ENCODE measurements at places on chromosomes 3 and 15. TPM values are rescaled to one million over a fixed set of nuclear protein-coding genes. Genes with fewer than 3 reads are reported as not detected.
A peak's percentile ranks its signal among the peaks of the same experiment; 100 is the strongest.

- H3K27me3 ChIP-seq, result no peaks in the 10 kb centered on the region
- no peaks in the 10 kb centered on the region for H3K4me1 ChIP-seq
- DNase-seq, result no peak
- H3K36me3 ChIP-seq, result no peaks in the 10 kb centered on the region
Measured at GRCh38 chr3:103818398-103818797, 1383.6 kb downstream of the ZPLD1 start.

GRCh38 chr3:4771243-4771642 is 208.0 kb upstream of the BHLHE40 start:
- no peak overlapping the region for H3K4me3 ChIP-seq
- H3K27me3 ChIP-seq, result no peaks in the 10 kb centered on the region
- DNase-seq, result no peak
- peaks cover 12% of the 10 kb centered on the region for H3K4me1 ChIP-seq
- no peaks in the 10 kb centered on the region for H3K36me3 ChIP-seq

GRCh38 chr3:117674321-117674720 is 964.7 kb downstream of the TUSC7 start:
- no peaks in the 10 kb centered on the region for H3K4me1 ChIP-seq
- H3K27me3 ChIP-seq, result no peaks in the 10 kb centered on the region
- no peak overlapping the region for H3K27ac ChIP-seq
- no peaks in the 10 kb centered on the region for H3K36me3 ChIP-seq
- H3K4me3 ChIP-seq, result no peak overlapping the region

KLHL40 gene
- not detected for total RNA-seq

- H3K27me3 ChIP-seq, result peaks cover 72% of the 10 kb centered on the region
- H3K27ac ChIP-seq, result no peak within 1 kb of the TSS
- H3K4me3 ChIP-seq, result no peak within 1 kb of the TSS
- H3K4me1 ChIP-seq, result no peaks in the 10 kb centered on the region
Measured at GRCh38 chr3:172447611-172448579, at the start of gene GHSR. Gene GHSR, minus strand, starts transcription at chr3:172448456. Its CDS starts 43 bp downstream, at chr3:172448413.

SCG5 gene
- 26.1 TPM for total RNA-seq

HYPK gene
- total RNA-seq, result 8.2 TPM

DNA sequence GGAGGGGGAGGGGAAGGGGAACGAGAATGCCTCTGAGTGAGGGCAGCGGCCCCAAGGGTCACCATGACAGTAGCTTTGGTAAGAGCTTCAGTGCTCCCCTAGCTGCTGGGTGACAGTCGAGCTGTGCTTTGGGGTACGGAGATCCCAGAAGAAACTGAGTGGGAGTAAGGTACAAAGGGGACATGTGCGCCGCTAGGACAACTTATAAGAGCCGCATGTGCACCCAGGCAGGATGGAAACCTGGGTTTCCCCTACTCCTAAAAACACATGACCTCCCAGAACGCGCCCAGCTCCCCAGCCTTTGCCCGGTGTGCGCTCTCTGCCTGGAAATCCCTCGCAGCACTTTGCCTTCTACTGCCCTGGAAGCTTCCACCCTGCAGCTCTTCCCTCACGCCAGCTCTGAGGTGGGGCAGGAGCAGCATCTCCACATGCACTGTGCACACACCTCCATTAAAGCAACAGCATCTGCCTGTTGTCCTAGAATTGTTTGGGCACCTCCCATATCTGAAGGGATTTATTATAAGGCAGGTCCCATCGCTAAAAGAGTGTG is 232.2 kb downstream of the ADAMTS17 start:
- no peak overlapping the region for H3K27ac ChIP-seq
- H3K27me3 ChIP-seq, result no peaks in the 10 kb centered on the region
- no peak overlapping the region for H3K4me3 ChIP-seq
- DNase-seq, result no peak
- H3K4me1 ChIP-seq, result peaks cover 11% of the 10 kb centered on the region

TRAT1 gene
- not detected for total RNA-seq

DCUN1D1 gene
- total RNA-seq, result 28.5 TPM

- H3K27me3 ChIP-seq, result no peaks in the 10 kb centered on the region
- no peak overlapping the region for H3K4me3 ChIP-seq
- no peaks in the 10 kb centered on the region for H3K36me3 ChIP-seq
- H3K4me1 ChIP-seq, result peaks cover 34% of the 10 kb centered on the region
Measured at GRCh38 chr3:63946753-63947152, 34.6 kb upstream of the SCAANT1 start.

BCL2A1 gene
- not detected for total RNA-seq

DNA sequence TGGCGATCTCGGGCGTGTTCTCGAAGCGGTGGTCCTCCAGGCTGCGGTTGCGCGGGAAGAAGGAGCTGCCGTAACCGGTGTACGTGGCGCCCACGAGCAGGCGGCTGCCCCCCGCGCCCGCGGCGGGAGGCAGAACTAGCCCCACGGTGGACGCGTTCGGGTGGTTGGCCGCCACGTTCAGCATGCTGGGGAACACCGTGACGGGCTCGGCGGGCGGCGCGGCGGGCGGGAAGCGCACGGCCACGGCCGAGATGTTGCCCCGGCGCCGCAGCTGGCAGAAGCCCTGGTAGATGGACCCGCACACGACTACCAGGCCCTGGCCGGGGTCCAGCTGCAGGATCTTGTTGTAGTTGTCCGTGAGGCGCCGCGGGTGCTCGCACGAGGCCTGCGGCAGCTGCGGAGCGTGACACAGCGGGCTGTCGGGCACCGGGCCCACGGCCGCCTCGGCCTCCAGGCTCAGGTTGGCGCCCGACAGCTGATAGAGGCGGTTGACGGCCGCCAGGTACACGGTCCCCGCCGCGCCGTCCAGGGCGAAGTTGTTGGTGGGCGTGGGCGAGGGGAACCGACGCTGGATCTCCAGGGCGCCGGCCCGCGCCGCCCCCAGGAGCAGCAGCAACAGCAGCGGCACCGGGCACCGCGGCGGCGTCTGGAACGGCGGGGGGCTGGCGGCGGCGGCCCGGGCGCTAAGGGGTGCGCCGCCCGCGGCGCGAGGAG is 397 bp downstream of the PLXND1 start:
- DNase-seq, result peak; percentile 85
- H3K36me3 ChIP-seq, result no peaks in the 10 kb centered on the region
- H3K4me3 ChIP-seq, result peak overlapping the region; percentile 72
- no peaks in the 10 kb centered on the region for H3K27me3 ChIP-seq
- peaks cover 32% of the 10 kb centered on the region for H3K4me1 ChIP-seq

HDC gene
- not detected for total RNA-seq

DNA sequence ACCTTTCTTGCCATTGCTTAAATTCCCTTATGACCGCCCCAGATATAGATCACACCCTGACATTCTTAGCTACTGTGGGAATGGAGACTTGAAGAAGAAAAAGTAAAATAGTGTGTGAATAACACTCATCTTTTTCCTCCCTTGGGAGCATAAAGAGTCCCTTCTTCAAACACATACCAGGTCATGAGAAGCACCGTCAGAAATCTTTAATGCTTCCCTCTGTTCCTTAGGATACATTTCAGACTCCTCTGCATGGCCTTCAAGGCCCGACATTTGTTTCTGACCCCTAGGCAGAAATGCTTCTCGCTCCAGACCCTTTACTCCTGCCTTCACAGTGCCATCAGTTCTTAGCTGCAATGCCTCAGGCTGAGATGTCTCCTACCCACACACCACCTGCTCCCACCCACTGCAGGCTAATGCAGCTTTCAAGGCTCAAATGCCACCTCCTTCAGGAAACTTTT is 143.8 kb upstream of the IL12A start:
- no peaks in the 10 kb centered on the region for H3K27me3 ChIP-seq
- no peak overlapping the region for H3K4me3 ChIP-seq
- no peaks in the 10 kb centered on the region for H3K4me1 ChIP-seq

PIK3CA gene
- 22.5 TPM for total RNA-seq

MTMR10 gene
- total RNA-seq, result 8.1 TPM

- H3K27ac ChIP-seq, result peak overlapping the region; percentile 20
- H3K27me3 ChIP-seq, result no peaks in the 10 kb centered on the region
- H3K4me3 ChIP-seq, result no peak overlapping the region
- H3K4me1 ChIP-seq, result peaks cover 14% of the 10 kb centered on the region
Measured at GRCh38 chr3:18080198-18080689, 337.8 kb upstream of the TBC1D5 start.

GRCh38 chr15:60634815-60635214 is 155.9 kb upstream of the ICE2 start:
- no peaks in the 10 kb centered on the region for H3K27me3 ChIP-seq
- no peak overlapping the region for H3K27ac ChIP-seq
- H3K4me1 ChIP-seq, result no peaks in the 10 kb centered on the region
- peak; percentile 5 for DNase-seq

DNA sequence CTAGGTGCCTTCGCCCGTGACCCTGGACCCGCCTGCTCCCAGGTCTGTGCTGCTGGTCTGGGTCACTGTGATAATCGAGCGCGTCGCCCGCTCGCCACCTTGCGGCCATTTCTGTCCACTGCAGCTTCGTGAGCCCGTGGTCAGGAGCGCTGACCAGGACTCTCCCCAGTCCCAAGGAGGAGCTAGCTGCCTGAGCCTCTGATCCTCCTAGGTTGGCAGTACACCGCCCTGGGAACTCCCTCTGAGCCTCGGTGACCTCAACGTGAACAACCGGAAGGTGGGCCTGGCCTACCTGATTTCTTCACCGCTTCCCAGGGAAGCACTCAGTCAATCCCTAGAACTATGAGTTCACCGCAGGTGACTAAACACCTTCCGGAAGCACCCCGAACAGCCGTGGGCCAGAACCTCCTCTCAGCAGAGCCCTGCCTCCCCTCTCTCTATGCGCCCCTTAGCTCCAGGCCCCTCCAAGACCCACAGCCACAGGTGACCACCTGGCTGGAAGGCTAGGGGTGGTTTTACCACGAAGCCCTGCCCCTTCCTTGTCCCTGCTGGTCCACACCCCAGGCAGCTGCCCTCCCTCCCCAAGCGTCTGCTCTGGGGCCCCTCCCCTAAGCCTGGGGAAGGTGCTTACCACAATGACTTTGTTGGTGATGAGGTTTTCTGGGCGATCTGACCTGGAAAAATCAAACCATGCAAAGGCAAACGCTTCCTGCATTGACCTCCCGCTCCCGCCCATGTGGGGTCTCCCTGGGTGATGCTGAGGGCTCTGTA is 9.7 kb downstream of the PLA2G4D start:
- no peak overlapping the region for H3K27ac ChIP-seq
- no peaks in the 10 kb centered on the region for H3K36me3 ChIP-seq
- H3K27me3 ChIP-seq, result peaks cover 39% of the 10 kb centered on the region
- DNase-seq, result peak; percentile 74
- no peaks in the 10 kb centered on the region for H3K4me1 ChIP-seq
- no peak overlapping the region for H3K4me3 ChIP-seq

KIF7 gene
- 25.4 TPM for total RNA-seq

GPR62 gene
- not detected for total RNA-seq

SENP5 gene
- total RNA-seq, result 36.2 TPM

GCNT3 gene
- total RNA-seq, result not detected

Measured in GM23248 (cell line).